ENCODE measurements at places on chromosomes 4 and X. TPM values are rescaled to one million over a fixed set of nuclear protein-coding genes. Genes with fewer than 3 reads are reported as not detected.

- H3K27me3 ChIP-seq: peaks cover 12% of the 10 kb centered on the region
- peak overlapping the region; percentile 76 for H3K27ac ChIP-seq
- H3K36me3 ChIP-seq: no peaks in the 10 kb centered on the region
- DNase-seq: no peak
- H3K4me1 ChIP-seq: peaks cover 58% of the 10 kb centered on the region
- H3K4me3 ChIP-seq: no peak overlapping the region
Observed at GRCh38 chrX:133384454-133384853, 30.8 kb downstream of the GPC4 start.

GRCh38 chr4:151173871-151174270, 74.4 kb downstream of the RPS3A start:
- DNase-seq: no peak
- H3K4me1 ChIP-seq: peaks cover 41% of the 10 kb centered on the region
- H3K27me3 ChIP-seq: no peaks in the 10 kb centered on the region
- H3K36me3 ChIP-seq: peaks cover 16% of the 10 kb centered on the region
- no peak overlapping the region for H3K4me3 ChIP-seq

GRCh38 chr4:40952672-40953071, 202.9 kb downstream of the NSUN7 start:
- H3K4me1 ChIP-seq: peaks cover 7% of the 10 kb centered on the region
- H3K4me3 ChIP-seq: no peak overlapping the region
- H3K27ac ChIP-seq: no peak overlapping the region
- no peaks in the 10 kb centered on the region for H3K36me3 ChIP-seq
- H3K27me3 ChIP-seq: no peaks in the 10 kb centered on the region

Gene GLUD2
- 1.4 TPM for total RNA-seq

- H3K27me3 ChIP-seq: no peaks in the 10 kb centered on the region
- H3K4me1 ChIP-seq: peaks cover 68% of the 10 kb centered on the region
- H3K4me3 ChIP-seq: no peak overlapping the region
- H3K27ac ChIP-seq: peak overlapping the region; percentile 69
- no peak for DNase-seq
- H3K36me3 ChIP-seq: no peaks in the 10 kb centered on the region
Observed at GRCh38 chr4:147737623-147738022, 5.7 kb downstream of the ARHGAP10 start.

DNA sequence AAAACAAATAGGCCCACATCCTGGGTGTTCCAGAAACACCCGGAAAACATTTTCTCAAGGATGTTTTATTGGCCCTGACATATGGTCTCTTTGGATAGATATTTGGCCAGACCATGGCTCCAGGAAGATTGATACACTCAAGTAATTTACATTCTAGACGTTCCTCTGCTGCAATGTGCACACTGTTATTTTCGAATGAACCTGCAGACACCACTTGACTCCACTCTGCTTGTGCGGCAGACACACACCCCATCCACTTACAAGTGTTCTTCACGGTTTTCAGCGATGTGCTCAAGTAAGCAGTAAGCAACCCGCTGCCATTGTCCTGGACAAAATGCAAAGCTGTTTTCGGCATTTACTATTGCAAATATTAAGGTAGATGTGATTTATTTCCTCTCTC, 12.0 kb upstream of the GPM6A start:
- H3K27ac ChIP-seq: no peak overlapping the region
- no peak for DNase-seq
- H3K4me3 ChIP-seq: no peak overlapping the region
- no peaks in the 10 kb centered on the region for H3K27me3 ChIP-seq
- H3K4me1 ChIP-seq: no peaks in the 10 kb centered on the region

Gene F8A2
- total RNA-seq: not detected

DNA sequence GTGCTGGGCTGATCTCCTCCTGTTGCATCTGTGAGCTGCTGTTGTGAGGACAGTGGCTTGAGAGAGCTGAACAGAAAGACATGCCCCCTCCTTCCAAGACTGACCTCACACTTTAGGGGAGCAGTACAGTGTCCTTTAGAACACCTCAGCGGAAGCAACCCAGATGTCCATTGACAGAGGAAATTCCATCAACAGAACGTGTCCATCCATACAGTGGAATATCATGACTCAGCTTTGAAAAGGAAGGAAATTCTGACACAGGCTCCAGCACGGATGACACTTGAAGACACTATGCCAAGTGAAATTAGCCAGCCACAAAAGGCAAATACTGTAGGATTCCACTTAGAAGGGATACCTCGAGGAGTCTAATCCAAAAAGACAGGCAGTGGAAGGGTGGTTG, 103.5 kb downstream of the GPR143 start:
- no peak overlapping the region for H3K27ac ChIP-seq
- peaks cover 26% of the 10 kb centered on the region for H3K36me3 ChIP-seq
- no peaks in the 10 kb centered on the region for H3K27me3 ChIP-seq

Gene AFAP1
- total RNA-seq: 75.4 TPM

GRCh38 chr4:80237992-80238391, 28.5 kb upstream of the FGF5 start:
- DNase-seq: no peak
- H3K36me3 ChIP-seq: no peaks in the 10 kb centered on the region
- H3K4me1 ChIP-seq: no peaks in the 10 kb centered on the region
- H3K27me3 ChIP-seq: peaks cover 40% of the 10 kb centered on the region

Gene CT45A2
- total RNA-seq: not detected

GRCh38 chr4:38805530-38806145, 1.0 kb upstream of the TLR1 start:
- peaks cover 8% of the 10 kb centered on the region for H3K4me1 ChIP-seq
- H3K36me3 ChIP-seq: peaks cover 6% of the 10 kb centered on the region
- DNase-seq: no peak
- H3K27ac ChIP-seq: no peak overlapping the region
- H3K27me3 ChIP-seq: no peaks in the 10 kb centered on the region
- no peak overlapping the region for H3K4me3 ChIP-seq

- H3K36me3 ChIP-seq: no peaks in the 10 kb centered on the region
- no peak overlapping the region for H3K4me3 ChIP-seq
- H3K27me3 ChIP-seq: no peaks in the 10 kb centered on the region
- DNase-seq: no peak
Observed at GRCh38 chrX:76921176-76921575, 493.7 kb downstream of the MAGEE1 start.

GRCh38 chrX:120485315-120485637, 16.2 kb upstream of the LAMP2 start:
- H3K27ac ChIP-seq: peak overlapping the region; percentile 94
- no peaks in the 10 kb centered on the region for H3K4me1 ChIP-seq
- peak overlapping the region; percentile 77 for H3K4me3 ChIP-seq
- DNase-seq: no peak
- H3K27me3 ChIP-seq: no peaks in the 10 kb centered on the region

Gene CT45A9
- not detected for total RNA-seq

Gene C4orf50
- total RNA-seq: 0.02 TPM

GRCh38 chr4:1852904-1853623, 2.9 kb downstream of the LETM1 start:
- peaks cover 18% of the 10 kb centered on the region for H3K4me1 ChIP-seq
- no peak for DNase-seq
- peaks cover 4% of the 10 kb centered on the region for H3K36me3 ChIP-seq
- peak overlapping the region; percentile 50 for H3K27ac ChIP-seq
- no peaks in the 10 kb centered on the region for H3K27me3 ChIP-seq
- H3K4me3 ChIP-seq: peak overlapping the region; percentile 33

DNA sequence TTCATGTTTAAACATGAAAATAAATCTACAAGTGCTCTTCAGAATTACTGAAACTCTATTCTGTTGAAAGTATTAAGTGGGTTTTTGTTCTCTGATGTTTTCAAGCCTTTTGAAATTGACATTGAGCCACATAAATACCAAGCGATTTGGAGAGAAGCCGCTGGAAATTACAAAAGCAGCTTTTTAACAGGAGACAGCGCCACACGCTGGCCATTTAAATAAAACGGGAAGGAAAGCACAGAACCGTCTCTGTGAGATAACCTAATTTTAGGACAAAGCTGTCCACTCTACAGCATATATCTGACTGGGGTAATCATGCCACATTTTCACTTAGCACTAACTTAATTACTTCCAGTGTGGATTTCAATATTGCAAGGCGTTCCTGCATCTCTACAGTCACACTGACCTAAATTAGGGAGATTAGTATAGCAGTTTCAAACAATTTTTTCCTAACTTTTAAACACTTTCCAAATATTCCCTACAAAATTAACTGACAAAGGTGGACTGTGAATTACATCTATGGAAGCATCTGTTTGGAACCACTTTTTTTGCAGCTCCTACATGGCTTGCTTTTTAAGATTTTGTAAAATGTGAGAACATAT, 6.8 kb upstream of the ANOS1 start:
- H3K27ac ChIP-seq: no peak overlapping the region
- peaks cover 47% of the 10 kb centered on the region for H3K27me3 ChIP-seq
- H3K4me3 ChIP-seq: no peak overlapping the region

- no peak overlapping the region for H3K4me3 ChIP-seq
- peaks cover 17% of the 10 kb centered on the region for H3K36me3 ChIP-seq
- no peaks in the 10 kb centered on the region for H3K27me3 ChIP-seq
- no peak overlapping the region for H3K27ac ChIP-seq
- no peak for DNase-seq
- peaks cover 3% of the 10 kb centered on the region for H3K4me1 ChIP-seq
Observed at GRCh38 chrX:72141372-72142004, 9.8 kb upstream of the RTL5 start.

GRCh38 chrX:22950269-22951266, 49.2 kb upstream of the DDX53 start:
- no peaks in the 10 kb centered on the region for H3K36me3 ChIP-seq
- DNase-seq: no peak
- no peak overlapping the region for H3K4me3 ChIP-seq
- peaks cover 13% of the 10 kb centered on the region for H3K4me1 ChIP-seq

GRCh38 chr4:110005461-110006056, 92.9 kb downstream of the EGF start:
- no peaks in the 10 kb centered on the region for H3K27me3 ChIP-seq
- H3K36me3 ChIP-seq: no peaks in the 10 kb centered on the region
- peaks cover 23% of the 10 kb centered on the region for H3K4me1 ChIP-seq
- H3K27ac ChIP-seq: no peak overlapping the region
- H3K4me3 ChIP-seq: no peak overlapping the region

GRCh38 chr4:115396034-115396433, 282.6 kb upstream of the NDST4 start:
- DNase-seq: no peak
- H3K4me3 ChIP-seq: no peak overlapping the region
- no peak overlapping the region for H3K27ac ChIP-seq
- H3K27me3 ChIP-seq: no peaks in the 10 kb centered on the region
- H3K4me1 ChIP-seq: no peaks in the 10 kb centered on the region

DNA sequence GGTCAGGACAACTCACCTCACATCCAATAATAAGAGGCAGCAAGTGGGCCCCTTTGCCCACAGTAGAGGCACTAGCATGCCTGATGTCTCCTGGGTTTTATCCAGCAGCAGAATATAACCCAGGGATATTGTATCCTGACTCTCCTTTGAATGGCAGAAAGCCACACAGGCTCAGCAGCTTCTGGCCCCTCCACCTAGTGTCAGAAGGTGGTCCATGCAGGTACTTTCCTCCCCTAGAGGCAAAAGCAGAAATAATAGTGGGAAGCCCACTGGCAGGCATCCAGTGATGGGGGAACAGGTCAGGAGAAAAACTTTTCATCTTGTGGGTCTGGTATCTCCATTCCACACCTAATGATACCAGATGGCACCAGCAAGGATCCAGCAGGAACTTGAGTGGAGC, 75.5 kb upstream of the IRS4 start:
- no peaks in the 10 kb centered on the region for H3K4me1 ChIP-seq
- no peak overlapping the region for H3K4me3 ChIP-seq
- no peak for DNase-seq
- no peaks in the 10 kb centered on the region for H3K36me3 ChIP-seq
- no peaks in the 10 kb centered on the region for H3K27me3 ChIP-seq

Gene MSL3
- 23.2 TPM for total RNA-seq

GRCh38 chrX:31808357-31808756, 736.5 kb upstream of the FTHL17 start:
- peaks cover 6% of the 10 kb centered on the region for H3K36me3 ChIP-seq
- no peak overlapping the region for H3K4me3 ChIP-seq
- H3K27ac ChIP-seq: no peak overlapping the region
- H3K4me1 ChIP-seq: peaks cover 12% of the 10 kb centered on the region

Gene FOXP3
- total RNA-seq: 0.27 TPM

- no peak for DNase-seq
- H3K4me3 ChIP-seq: no peak overlapping the region
- peaks cover 6% of the 10 kb centered on the region for H3K4me1 ChIP-seq
Observed at GRCh38 chr4:94356444-94356843, 13.8 kb upstream of the HPGDS start.

GRCh38 chrX:113390531-113390930, 549.9 kb upstream of the AMOT start:
- DNase-seq: no peak
- no peak overlapping the region for H3K27ac ChIP-seq
- H3K4me3 ChIP-seq: no peak overlapping the region
- no peaks in the 10 kb centered on the region for H3K27me3 ChIP-seq
- peaks cover 4% of the 10 kb centered on the region for H3K4me1 ChIP-seq
- peaks cover 7% of the 10 kb centered on the region for H3K36me3 ChIP-seq

DNA sequence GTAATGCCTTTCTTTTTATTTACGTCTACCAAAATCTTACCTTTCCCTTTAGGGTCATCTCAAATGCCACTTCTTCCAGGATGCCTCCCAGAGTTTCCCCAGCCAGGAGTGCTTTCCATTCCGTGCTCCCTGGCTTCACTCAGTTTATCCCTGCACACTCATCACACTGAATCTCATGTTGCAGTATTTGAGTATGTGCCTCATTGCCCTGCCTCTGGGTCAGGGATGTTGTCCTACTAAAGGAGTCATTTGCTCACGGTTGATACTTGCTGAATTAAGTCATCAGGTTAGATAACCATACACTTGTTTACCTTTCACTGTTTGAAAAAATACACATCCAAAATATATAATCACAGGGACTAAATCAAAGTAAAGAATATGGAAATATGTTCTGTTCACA, 356.2 kb upstream of the GATB start:
- no peaks in the 10 kb centered on the region for H3K27me3 ChIP-seq
- peaks cover 6% of the 10 kb centered on the region for H3K4me1 ChIP-seq
- H3K27ac ChIP-seq: no peak overlapping the region
- no peaks in the 10 kb centered on the region for H3K36me3 ChIP-seq

DNA sequence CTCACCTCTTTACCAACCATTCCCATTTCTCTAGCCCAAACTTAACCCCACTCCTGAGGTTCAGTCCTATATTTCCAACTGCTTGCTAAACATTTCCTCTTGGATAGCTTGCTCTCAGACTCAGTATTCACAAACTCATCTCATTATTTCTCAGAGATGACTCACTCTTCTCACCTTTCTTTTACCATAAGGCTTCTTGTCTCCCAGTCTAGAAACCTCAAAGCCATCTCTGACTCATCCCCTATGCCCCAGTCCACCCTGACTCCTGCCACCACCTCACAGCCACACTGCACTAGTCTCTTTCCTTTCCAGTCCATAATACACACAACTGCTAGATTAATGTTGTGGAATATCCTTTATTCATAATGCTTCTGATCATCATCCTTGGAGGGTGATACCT, 4.8 kb downstream of the FRMPD3 start:
- no peak overlapping the region for H3K4me3 ChIP-seq

DNA sequence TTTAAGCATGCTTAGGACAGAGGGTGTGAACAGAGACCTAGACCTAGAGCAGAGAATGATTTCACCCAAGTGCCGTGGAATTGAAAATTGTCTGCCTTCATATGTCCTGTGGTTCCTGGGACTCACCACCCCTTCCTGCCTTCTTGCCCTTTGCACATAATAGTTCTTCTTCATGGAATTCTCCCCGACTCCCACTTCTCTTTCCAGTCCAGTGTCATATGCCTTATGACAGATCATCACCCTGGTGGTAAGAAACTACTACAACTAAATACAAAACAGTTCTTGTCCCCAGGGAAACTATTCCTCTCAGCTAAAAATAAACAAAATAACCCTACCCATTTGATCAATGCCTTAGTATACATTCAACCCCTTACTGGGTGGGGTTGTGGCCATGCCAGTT, 43.3 kb downstream of the BMPR1B start:
- peaks cover 6% of the 10 kb centered on the region for H3K4me1 ChIP-seq
- no peak overlapping the region for H3K4me3 ChIP-seq
- no peak for DNase-seq
- H3K27ac ChIP-seq: no peak overlapping the region
- no peaks in the 10 kb centered on the region for H3K36me3 ChIP-seq

Measured in mesothelial cell of epicardium (in vitro differentiated cells).